Stimulated activated CD4-positive, alpha-beta T cell treated with anti-CD3 and anti-CD28 coated beads, Interleukin-2, amount 100 ng/mL, for 48 hours (primary cell): ENCODE measurements at places on chromosomes 1 and 21.
A peak's percentile ranks its signal among the peaks of the same experiment; 100 is the strongest.

DNA sequence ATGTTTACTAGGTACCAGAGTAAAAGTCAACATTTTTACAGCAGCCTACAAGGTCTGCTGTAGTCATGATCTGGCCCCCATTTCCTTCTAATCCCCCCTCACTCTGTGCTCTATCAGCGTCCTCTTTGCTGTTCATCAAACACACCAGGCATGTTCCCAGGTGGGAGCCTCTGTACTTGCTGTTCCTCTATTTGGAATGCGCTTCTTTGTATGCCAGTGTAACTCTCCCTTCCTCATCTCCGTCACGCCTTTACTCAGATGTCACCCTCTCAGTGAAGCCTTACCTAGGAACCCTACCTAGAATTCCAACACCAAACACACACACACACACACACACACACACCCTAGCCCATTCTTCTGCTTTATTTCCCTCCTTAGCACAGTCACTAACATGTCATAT lies 21.0 kb downstream of the TP53BP2 start:
- DNase-seq: no peak

DNA sequence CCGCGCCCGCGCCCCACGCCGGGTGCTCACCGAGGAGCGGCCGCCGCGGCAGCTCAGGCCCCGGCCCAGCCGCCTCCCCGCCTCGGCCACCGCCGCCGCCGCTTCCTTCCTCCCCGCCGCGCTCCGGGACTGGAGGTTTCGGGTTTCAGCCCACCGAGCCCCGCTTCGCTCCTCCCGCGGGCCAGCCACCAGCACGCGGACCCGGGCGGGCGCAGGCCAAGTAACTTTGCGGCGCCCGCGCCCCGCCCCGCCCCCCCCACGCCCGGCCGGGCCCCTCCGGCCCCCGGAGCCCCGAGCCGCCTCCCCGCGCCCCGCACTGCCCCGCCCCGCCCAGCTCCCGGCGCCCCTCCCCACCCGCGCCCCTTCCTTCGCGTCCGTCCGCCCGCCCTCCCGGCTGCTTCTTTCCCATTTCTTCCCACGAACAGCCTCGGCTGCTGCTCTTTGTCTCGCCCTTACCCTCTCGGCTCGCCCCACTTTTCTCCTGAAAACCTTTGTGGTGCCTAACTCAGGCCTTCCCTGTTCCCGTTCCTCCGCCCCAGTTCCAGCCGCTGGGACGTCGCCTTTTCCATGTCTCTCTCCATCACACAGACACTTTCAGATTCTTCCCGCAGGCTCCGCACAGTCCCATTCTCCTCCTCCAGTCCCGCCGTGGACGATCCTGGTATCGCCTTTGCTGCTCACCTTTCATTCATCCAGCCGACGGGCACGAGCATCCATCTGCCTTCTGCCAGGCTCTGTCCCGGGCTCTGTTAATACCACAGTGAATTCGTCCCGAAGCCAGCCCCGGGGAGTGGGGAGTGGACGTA lies at the start of gene GPR161:
Gene GPR161, minus strand, starts transcription at position 222 of the 806 bp plus-strand sequence. CDS start 32,080 bp downstream, outside the sequence.
- peak; percentile 13 for DNase-seq

GRCh38 chr1:149884433-149885338 lies 14.7 kb upstream of the BOLA1 start:
- DNase-seq: no peak

DNA sequence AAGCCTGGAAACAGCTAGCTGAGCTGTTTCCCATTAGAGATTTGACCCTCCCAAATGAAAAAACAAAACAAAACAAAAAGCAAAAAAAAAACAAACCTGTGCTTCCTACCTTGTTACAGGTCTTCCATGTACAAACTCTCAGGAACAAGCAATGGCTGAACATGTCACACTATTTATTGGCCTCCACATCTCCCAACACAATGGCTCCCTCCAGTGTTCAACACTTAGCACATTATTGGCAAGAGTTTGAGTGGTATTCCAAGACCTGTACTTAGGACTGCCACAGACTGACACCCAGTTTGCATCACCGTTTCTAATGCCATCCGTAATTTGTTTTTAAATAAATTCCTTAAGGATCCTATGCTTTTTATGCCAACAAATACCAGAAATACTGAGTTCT lies 195.0 kb upstream of the OLFM3 start:
- DNase-seq: no peak

GRCh38 chr21:34870246-34870645 lies 178.9 kb downstream of the RUNX1 start:
- no peak for DNase-seq

- no peak for DNase-seq
Measured at GRCh38 chr1:40742363-40743061, 41.1 kb upstream of the KCNQ4 start.

DNA sequence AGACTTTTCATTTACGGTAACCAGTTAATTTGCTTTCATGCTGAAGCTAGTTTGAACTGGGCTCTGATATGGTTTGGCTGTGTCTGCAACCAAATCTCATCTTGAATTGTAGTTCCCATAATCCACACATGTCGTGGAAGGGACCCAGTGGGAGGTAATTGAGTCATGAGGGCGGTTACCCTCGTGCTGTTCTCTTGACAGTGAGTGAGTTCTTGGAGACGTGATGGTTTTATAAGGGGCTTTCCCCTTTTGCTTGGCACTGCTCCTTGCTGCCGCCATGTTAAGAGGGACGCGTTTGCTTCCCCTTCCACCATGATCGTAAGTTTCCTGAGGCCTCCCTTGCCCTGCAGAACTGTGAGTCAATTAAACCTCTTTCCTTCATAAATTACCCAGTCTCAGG lies 10.3 kb upstream of the FHAD1 start:
- no peak for DNase-seq

- DNase-seq: no peak
Measured at GRCh38 chr21:44623575-44623974, 3.3 kb upstream of the KRTAP10-9 start.

DNA sequence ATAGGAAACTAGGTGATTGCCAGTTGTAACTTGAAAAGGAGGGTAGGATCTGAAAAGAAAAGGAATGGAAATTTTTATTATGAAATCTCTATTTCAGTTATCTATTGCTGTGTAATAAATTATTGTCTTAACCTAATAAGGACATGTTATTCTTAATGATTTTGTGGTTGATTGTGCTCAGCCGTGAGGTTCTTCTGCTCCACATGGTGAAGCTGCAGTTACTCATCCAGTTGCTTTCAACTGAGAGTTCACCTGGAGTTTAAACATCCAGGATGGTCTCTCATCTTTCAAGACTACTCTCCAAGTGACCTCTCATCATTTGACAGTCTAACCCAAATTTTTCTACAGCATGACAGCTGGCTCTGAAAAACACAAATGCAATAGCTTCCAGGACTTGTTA lies 96.0 kb downstream of the ATG4C start:
- DNase-seq: no peak

- no peak for DNase-seq
Measured at GRCh38 chr1:67191668-67192520, 25.6 kb downstream of the IL23R start.

DNA sequence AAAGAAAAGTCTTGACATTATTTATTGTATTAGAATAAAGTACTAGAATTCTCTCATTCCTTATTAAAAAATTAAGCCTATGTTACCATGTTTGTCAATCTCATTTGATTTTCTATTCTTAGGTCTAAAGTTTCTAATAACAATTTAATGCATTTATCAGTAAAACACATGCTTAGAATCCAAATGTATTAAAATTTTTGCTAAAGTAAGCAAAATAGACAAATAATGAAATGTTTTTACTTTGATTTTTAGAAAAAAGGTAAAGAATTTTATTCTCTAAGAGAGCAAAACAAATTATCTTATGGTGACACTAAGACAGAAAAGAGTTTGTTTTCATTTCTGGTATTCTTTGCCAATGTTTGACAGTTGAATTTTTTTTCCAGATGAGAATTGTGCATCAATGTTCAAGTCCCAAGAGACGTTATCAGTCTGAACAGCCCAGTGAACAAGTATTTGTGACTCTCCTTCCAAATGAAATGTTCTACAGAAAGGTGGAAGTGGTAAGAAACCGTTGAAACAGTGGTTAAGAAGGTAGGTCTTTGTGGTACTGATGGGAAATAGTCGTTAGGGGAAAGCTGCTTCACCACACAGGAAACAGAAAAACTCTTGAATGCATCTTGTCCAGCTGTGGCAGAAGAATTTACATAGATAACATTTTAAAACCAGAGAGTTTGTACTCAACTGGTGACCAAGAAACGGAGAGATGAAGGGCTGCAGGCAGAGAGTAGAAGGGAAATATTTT lies 402.5 kb downstream of the PTPRC start:
- DNase-seq: no peak

DNA sequence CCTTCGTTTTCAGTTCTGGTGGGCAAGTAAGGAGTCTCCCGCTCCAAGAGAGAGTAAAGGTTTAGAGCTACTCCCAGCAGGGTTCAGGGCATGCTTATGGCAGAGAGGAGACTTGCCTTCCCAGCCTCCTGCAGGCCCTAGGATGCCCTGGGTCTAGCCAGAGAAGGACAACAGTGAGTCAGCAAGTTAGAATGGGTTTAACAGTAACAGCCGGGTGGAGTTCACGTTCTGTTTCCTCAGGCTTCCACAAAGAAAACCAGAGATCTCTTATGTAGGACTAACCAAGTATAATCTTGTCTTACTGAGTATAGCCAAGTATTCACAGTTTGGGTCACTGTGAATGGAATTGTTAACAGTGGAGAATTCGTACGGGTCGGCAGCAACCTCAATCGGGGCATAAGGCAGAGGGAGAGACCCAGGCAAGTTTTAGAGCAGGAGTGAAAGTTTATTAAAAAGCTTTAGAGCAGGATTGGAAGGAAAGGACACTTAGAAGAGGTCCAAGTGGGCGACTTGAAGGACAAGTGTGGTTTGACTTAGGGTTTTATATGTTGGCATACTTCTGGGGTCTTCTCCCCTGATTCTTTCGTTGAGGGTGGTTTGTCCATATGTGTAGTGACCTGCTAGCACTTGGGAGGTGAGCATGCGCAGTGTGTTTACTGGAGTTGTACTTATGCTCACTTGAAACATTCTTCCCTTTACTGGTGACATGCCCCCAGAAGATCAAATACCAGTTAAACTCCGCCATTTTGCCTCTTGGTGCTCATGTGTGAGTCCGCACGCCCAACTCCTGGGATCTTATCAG lies 4.5 kb downstream of the OVAAL start:
- DNase-seq: no peak

- DNase-seq: no peak
Measured at GRCh38 chr1:51997974-51998382, 7.5 kb upstream of the RAB3B start.

GRCh38 chr1:71510725-71511124 lies 429.9 kb upstream of the ZRANB2 start:
- no peak for DNase-seq

GRCh38 chr1:43902058-43902831 lies 31.4 kb upstream of the ARTN start:
- no peak for DNase-seq

DNA sequence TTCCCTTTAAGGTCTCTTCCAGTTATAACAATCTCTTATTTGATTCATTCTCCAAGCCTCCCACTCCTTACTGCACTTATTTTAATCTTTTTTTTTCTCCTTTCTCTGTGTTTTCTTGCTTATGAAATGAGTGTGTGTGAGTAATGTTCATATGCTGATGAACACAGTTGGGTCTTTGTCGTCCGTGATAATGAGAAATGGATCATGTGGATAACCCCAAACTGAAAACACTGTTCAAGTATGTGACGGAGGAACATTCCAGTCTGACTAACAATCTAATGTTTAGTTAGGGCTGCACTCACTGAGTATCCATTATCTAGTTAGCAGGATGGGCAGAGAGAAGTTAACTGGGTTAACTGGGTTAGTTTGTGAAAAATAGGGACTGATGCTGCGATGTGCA lies 253.1 kb upstream of the DUSP10 start:
- no peak for DNase-seq

DNA sequence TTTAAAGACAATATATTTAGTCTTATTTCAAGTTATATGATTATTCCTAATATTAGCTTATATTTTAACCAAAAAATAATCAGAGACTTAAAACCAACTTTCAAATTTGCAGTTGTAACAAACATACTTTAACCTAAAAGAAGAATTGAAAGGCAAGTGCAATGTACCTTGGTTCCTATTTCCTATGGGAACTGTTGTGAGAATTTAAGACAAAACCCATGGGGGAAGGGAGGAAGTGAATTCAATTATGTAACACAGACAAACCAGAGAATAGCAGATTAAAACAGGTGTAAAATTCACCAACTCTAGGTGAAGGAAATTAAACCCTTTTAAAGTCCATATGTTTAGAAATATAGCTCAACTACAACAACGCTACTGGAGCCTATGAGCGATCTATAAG lies 22.6 kb upstream of the CR2 start:
- DNase-seq: no peak

GRCh38 chr1:48789903-48790302 lies 13.2 kb upstream of the BEND5 start:
- no peak for DNase-seq

- DNase-seq: no peak
Measured at GRCh38 chr1:116916002-116916401, 6.3 kb downstream of the PTGFRN start.

- no peak for DNase-seq
Measured at GRCh38 chr1:203126151-203126865, 1.2 kb upstream of the ADORA1 start.

GRCh38 chr1:66300972-66301451 lies 232.9 kb upstream of the SGIP1 start:
- no peak for DNase-seq

DNA sequence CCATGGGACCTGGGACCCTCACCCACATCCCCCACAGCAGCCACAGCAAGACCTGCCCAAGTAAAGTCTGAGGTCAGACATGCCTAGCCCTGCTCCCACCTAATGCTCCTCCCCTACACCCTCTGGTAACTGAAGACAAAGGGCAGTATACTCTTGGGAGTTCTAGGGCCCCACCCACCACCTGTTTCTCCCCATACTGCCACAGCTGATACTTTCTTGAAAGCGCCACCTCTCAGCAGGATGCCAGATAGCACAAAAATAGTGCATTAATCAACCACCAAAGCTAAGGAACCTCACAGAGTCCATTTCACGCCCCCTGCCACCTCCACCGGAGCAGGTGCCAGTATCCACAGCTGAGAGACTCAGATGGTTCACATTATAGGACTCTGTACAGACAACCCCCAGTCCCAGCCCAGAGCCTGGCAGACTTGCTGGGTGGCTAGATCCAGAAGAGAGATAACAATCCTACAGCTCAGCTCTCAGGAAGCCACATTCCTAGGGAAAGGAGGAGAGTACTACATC lies 238.1 kb downstream of the LRRC40 start:
- no peak for DNase-seq

DNA sequence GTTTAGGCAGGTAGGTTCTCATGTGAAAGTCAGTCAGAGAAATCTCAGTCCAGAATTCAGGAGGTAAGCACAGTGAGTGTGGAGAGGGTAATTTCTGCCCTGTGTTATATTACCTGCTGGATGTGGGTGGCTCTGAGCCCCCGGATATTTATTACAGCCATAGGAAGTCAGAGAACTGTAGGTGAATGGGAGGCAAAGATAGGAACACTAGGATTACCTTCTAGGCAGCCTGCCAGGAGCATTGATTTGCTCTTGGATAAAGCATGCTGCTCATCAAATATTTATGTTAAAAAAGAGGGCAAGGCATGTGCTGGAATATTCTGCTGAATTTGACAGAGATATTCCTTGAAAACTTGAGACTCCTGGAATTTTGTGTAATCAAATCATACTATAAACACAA lies 8.5 kb downstream of the GNG12 start:
- DNase-seq: no peak

- DNase-seq: no peak
Measured at GRCh38 chr1:109947582-109948284, 36.8 kb upstream of the AHCYL1 start.

- DNase-seq: no peak
Measured at GRCh38 chr1:58618303-58618702, 41.3 kb upstream of the TACSTD2 start.

- DNase-seq: no peak
Measured at GRCh38 chr1:172914501-172915144, 136.1 kb downstream of the TNFSF18 start.

- no peak for DNase-seq
Measured at GRCh38 chr1:29704430-29704829, 468.1 kb downstream of the PTPRU start.
